ENCODE measurements at places on chromosomes 2 and 18. TPM values are rescaled to one million over a fixed set of nuclear protein-coding genes. Genes with fewer than 3 reads are reported as not detected.

The XDH gene
- 0.87 TPM for total RNA-seq

The GRHL1 gene
- total RNA-seq: 2.5 TPM

The SULT1C2 gene
- 0.69 TPM for total RNA-seq

The NOL4 gene
- 4.4 TPM for total RNA-seq

The CYB5A gene
- total RNA-seq: 122 TPM

The EFR3B gene
- total RNA-seq: 11.8 TPM

The TUBB6 gene
- total RNA-seq: 329 TPM

The IL1RL1 gene
- total RNA-seq: not detected

The HJURP gene
- 49.2 TPM for total RNA-seq

- H3K27me3 ChIP-seq: no peaks in the 10 kb centered on the region
- no peak overlapping the region for H3K27ac ChIP-seq
- no peak for DNase-seq
- no peak overlapping the region for H3K4me3 ChIP-seq
- no peaks in the 10 kb centered on the region for H3K4me1 ChIP-seq
These were observed 584.8 kb downstream of the MBD2 start for GRCh38 chr18:53639687-53640086.

GRCh38 chr2:41483226-41483625 lies 564.6 kb upstream of the PKDCC start:
- H3K27me3 ChIP-seq: no peaks in the 10 kb centered on the region
- no peak overlapping the region for H3K4me3 ChIP-seq

DNA sequence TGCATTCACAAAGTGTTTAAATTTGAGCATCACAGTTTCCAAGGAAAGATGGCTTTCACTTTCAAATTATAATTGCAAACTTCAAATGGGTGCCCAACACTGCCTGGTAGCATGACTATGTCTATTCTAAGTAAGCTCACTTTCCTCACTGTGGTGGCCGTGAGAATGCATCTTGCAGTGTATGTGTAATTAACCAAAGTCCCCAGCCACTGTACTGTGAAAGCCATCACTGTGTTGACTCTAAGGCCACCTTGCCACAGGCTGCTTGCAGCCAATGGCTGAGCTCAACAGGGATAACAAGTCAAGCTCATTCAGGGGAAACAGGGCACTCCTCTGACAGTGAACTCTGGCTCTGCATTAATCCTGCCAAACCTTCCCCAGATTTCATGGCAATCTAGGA lies 43.3 kb upstream of the LGALSL start:
- H3K36me3 ChIP-seq: no peaks in the 10 kb centered on the region
- H3K27me3 ChIP-seq: no peaks in the 10 kb centered on the region
- H3K4me3 ChIP-seq: no peak overlapping the region
- H3K4me1 ChIP-seq: no peaks in the 10 kb centered on the region

- no peak overlapping the region for H3K27ac ChIP-seq
- peaks cover 34% of the 10 kb centered on the region for H3K27me3 ChIP-seq
- H3K36me3 ChIP-seq: no peaks in the 10 kb centered on the region
These were observed 3.8 kb downstream of the MATN3 start for GRCh38 chr2:20008703-20009102.

DNA sequence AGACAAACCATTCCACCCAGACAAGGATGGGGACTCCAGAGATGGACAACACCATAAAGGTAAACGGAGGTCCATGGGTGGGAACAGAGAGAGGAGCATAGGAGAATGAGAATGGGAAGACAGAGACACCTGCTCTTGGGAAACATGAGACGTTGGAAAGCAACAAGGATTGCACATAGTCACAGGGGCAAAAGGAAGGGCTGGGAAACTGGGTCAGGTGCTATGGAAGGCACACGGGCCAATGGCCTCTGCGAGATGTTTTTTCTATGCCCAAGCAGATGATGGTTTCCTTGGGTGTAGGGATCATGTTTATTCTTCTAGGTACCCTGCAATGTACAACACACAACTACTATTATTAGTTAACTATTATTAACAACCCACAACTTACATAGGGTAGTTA lies 143.6 kb upstream of the AGAP1 start:
- no peaks in the 10 kb centered on the region for H3K27me3 ChIP-seq
- no peaks in the 10 kb centered on the region for H3K4me1 ChIP-seq
- no peak overlapping the region for H3K4me3 ChIP-seq
- H3K36me3 ChIP-seq: no peaks in the 10 kb centered on the region

DNA sequence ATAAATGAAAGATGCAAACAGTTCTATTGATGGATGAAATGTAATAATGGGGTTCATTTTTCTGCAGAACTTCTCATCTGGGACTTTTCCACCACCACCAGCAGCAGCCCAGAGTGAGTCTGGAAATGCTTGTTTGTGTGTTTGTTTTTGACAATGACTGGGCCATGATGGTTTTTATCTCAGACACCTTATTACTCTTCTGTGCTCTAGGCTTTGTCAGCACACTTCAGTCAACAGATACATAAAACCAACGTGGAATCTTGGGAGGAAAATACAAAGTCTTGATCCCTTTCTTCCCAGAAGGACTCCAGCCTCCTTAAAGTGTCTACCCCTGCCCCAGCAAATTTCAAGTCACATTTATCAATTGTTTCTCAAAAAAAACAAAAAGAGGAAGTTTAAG lies 134.0 kb downstream of the MREG start:
- no peak overlapping the region for H3K27ac ChIP-seq
- no peaks in the 10 kb centered on the region for H3K36me3 ChIP-seq
- DNase-seq: no peak
- H3K4me1 ChIP-seq: no peaks in the 10 kb centered on the region
- no peaks in the 10 kb centered on the region for H3K27me3 ChIP-seq
- H3K4me3 ChIP-seq: no peak overlapping the region

DNA sequence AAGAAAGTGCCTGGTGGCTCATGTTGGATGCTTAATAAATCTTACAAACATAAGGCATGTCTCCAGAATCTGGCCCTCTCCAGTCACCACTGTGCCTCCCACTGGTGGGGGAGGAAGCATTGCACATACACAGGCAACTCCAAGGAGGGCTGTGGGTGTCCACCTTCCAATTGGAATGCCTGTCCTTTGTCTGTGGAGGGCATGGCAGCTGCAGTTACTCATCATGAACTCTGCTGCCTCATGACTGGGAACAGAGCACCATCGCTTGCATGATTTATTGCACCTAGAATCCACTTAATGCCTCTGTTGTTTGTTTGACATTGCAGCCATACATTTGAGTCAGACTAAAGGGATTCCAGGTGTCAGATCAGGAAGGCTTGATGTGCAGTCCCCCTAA lies 278.9 kb downstream of the PRKCE start:
- H3K4me3 ChIP-seq: no peak overlapping the region
- H3K27me3 ChIP-seq: no peaks in the 10 kb centered on the region
- H3K27ac ChIP-seq: no peak overlapping the region
- no peaks in the 10 kb centered on the region for H3K4me1 ChIP-seq

DNA sequence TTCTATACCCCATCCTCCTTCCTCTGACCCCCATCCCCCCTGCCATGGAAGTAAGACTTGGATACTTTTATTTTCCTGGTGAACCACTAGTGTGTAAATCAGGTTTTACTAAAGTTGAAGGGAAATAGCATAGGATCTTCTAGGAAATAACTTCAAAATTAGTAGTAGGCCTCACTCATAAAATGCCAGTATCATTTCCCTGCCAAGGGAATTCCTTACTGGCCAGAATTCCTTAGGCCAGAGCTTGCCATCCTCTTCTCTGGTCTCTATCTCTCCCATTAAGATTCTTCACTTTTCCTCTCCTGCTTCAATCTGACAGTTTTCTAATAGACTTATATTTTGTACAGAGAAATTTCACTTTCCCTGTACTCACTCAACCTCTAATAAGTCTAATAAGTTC lies 322.8 kb upstream of the TANK start:
- no peaks in the 10 kb centered on the region for H3K36me3 ChIP-seq
- H3K4me1 ChIP-seq: no peaks in the 10 kb centered on the region
- DNase-seq: no peak
- H3K4me3 ChIP-seq: no peak overlapping the region
- H3K27ac ChIP-seq: no peak overlapping the region

- H3K36me3 ChIP-seq: no peaks in the 10 kb centered on the region
- no peaks in the 10 kb centered on the region for H3K27me3 ChIP-seq
- H3K4me1 ChIP-seq: no peaks in the 10 kb centered on the region
- peak; percentile 28 for DNase-seq
These were observed 38.7 kb downstream of the SCG2 start for GRCh38 chr2:223563462-223563861.

DNA sequence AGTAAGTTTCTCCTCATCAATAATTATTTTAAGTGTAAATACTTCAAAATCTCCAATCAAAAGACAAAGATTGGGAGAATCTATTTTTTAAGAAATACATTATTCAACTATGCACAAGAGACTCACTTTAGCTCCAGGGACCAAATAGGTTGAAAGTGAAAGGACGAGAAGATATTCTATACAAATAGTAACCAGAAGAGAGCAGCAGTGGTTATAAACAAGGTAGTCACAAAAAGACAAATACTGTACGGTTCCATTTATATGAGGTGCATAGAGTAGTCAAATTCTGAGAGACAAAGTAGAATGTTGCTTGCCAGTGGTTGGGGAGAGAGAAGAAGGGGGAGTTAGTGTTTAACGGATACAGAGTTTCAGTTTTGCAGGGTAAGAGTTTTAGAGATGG lies 69.8 kb downstream of the POU3F3 start:
- no peaks in the 10 kb centered on the region for H3K4me1 ChIP-seq
- H3K27ac ChIP-seq: no peak overlapping the region
- H3K4me3 ChIP-seq: no peak overlapping the region
- H3K27me3 ChIP-seq: no peaks in the 10 kb centered on the region
- DNase-seq: no peak
- H3K36me3 ChIP-seq: no peaks in the 10 kb centered on the region

DNA sequence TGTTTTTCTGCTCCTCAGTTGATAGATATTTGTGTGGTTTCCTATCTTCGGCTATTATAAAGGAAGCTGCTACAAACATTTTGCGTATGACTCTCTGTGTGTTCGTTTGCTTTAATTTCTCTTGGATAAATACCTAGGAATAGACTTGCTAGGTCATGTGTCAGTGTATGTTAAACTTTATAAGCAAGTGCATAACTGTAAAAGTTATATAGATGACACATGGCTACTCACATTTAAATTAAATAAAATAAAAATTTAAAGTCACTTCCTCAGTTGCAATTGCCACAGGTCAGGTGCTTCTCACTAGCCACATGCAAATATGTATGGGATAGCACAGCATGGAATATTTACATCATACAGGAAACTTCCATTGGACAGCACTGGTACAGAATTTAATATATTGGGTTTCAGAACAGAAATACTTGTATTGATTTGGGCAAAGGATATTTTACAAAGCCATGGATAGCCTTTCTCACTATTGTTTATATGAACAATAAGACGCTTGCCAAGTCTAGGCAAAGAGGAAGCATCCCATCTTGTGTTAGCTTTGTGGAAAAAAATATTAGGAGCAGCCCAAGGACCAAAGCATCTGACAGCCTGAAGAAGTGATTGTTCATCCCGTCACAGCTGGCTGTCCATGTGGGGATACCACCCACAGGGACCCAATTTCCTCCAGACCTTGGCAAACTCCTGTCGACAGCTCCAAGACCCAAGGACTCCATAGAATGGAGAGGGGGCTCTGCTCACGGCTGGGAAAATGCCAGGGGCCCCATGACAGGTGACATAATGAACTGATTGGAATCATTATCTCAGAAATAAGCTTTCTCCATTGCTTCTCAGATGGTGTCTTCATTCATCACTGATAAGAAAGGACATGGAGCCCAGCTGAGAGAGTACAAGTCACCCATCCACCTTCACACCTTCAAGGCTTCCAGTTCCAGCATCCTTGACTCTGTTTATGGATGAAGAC lies 196.7 kb downstream of the SH3BP4 start:
- H3K4me1 ChIP-seq: peaks cover 4% of the 10 kb centered on the region
- no peaks in the 10 kb centered on the region for H3K27me3 ChIP-seq
- H3K4me3 ChIP-seq: no peak overlapping the region
- no peak for DNase-seq
- no peak overlapping the region for H3K27ac ChIP-seq
- no peaks in the 10 kb centered on the region for H3K36me3 ChIP-seq

DNA sequence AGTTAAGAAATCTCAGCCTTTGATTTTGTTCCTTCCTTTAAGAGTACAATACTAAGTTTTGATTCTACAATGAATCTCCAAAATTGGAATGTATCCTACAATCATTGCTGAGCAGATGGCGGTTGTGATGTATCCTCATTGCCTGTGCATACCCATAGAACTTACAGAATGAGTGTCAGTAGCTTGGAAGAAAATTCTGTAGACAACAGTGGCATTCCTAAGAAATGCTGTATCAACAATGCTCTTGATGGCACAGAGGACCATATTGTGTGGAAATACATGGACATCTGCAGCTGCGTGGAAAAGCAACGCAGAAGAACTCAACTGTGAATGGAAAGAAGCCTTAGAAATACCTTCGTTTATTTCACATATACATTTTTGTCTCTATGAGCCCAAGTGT lies 30.2 kb downstream of the GAREM1 start:
- no peak overlapping the region for H3K4me3 ChIP-seq
- no peaks in the 10 kb centered on the region for H3K27me3 ChIP-seq
- H3K27ac ChIP-seq: no peak overlapping the region
- H3K4me1 ChIP-seq: no peaks in the 10 kb centered on the region

DNA sequence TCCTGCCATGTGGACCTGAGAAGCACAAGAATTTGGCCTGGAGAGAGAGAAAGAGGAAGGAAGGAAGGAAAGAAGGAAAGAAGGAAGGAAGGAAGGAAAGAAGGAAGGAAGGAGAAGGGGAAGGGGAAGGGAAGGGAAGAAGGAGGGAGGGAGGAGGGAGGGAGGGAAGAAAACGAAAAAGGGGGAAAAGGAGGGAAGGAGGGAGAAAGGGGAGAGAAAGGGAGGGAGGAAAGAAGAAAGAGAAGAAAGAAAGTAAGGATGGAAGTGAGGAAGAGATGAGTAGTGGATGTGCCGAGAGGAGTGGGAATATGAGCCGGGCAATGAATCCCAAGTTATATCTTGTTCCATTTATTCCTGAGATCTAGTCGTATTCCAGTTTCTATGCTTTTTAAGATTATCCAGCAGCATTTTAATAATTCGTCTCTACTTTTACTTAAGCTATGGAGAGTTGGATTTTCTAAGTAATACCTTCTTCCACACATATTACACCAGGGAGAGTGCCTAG lies 247.8 kb downstream of the TDRD15 start:
- DNase-seq: no peak
- no peaks in the 10 kb centered on the region for H3K27me3 ChIP-seq
- H3K4me3 ChIP-seq: no peak overlapping the region
- H3K4me1 ChIP-seq: no peaks in the 10 kb centered on the region
- no peak overlapping the region for H3K27ac ChIP-seq
- no peaks in the 10 kb centered on the region for H3K36me3 ChIP-seq

GRCh38 chr2:189258616-189259365 lies 79.2 kb upstream of the COL5A2 start:
- H3K27me3 ChIP-seq: no peaks in the 10 kb centered on the region
- no peaks in the 10 kb centered on the region for H3K36me3 ChIP-seq
- no peak overlapping the region for H3K4me3 ChIP-seq
- DNase-seq: no peak
- H3K27ac ChIP-seq: no peak overlapping the region

DNA sequence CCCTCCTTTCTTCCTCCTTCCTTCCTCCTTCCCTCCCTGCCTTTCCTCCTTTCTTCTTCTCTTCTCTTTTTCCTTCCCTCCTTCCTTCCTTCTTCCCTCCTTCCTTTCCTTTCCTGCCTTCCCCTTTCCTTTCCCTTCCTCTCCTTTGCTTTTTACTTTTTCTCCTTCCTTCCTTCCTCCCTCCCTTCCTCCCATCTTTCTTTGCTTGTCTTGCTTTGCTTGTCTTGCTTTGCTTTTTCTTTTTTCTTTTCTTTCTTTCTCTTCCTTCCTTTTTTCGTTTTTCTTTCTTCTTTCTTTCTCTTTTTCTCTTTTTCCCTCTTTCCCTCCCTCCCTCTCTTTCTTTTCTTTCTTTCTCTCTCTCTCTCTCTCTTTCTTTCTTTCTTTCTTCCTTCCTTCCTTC lies 113.0 kb downstream of the NYAP2 start:
- no peak overlapping the region for H3K4me3 ChIP-seq
- DNase-seq: no peak
- no peaks in the 10 kb centered on the region for H3K4me1 ChIP-seq
- no peaks in the 10 kb centered on the region for H3K27me3 ChIP-seq
- H3K36me3 ChIP-seq: no peaks in the 10 kb centered on the region
- no peak overlapping the region for H3K27ac ChIP-seq
